Bone marrow (tissue), 2 donors: ENCODE measurements at places on chromosomes 12 and 14.

DNA sequence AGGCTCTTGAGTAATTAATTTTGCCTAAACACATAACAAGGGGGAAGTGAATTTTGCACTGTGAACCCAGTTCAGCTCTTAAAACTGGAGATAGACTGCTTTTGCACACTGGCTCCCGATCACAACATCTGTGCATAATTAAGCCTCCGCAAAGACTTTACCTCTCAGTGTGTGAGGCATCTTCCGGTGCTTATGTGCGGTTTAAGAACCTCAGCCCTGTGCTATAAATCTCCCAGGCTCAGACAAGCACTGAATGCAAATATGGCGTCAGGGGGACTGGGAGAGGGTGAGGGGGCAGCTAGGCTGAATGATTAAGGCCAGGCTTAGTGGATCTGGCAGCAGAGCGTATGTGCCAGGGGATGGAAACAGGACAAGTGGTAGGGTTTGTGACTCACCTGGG, 103.3 kb downstream of the ADCK1 start:
- no peak for DNase-seq

GRCh38 chr12:8681129-8681884, 16.5 kb upstream of the RIMKLB start:
- no peak for DNase-seq

DNA sequence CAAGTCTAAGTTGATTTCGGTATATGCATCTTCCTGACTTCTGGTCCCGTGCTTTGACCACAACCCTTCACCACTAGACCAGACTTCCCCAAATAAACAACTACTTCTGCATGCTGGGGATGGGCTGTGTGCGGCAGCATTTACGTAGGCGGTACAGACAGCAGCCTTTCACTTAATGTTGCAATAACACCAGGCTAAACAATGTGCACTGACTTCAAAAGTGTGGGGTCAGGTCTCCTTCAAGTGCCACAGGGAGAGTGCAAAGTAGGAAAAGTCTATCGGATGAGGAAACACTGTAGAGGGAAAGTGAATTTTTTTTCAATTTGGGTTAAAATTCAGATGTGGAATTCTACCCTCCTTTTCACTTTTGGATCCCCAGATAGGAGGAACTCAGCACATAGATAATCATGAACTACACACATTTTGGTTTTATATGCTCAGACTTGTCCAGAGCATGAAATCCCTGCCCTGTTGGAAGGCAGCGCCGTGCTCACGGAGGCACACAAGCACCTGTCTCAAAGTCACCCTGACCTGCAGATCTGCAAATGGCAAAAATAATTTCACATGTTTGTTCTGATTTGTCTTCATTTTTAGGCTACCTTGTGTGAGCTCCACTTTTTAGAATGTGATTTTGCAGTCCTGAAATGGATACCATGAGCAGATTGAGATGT, 3.6 kb upstream of the FOS start:
- peak; percentile 96 for DNase-seq

DNA sequence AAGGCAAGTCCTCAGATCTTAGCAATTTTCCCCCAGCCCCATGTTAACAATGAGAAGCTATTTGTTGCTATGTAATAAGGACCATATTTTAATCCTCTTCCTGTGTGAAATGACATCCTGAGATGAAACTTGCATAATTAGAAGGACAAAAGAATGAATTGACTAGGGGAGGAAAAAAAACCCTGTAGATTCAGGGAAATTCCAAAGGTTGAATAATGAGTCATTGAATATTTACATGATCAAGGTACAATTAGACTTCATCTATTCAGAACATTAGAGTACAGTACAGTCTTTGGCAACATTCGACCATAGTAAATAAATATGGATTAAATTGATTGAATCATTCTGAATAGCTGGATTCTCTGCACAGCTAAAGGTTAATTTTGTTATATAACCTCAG, 9.4 kb downstream of the MYBPC1 start:
- no peak for DNase-seq

DNA sequence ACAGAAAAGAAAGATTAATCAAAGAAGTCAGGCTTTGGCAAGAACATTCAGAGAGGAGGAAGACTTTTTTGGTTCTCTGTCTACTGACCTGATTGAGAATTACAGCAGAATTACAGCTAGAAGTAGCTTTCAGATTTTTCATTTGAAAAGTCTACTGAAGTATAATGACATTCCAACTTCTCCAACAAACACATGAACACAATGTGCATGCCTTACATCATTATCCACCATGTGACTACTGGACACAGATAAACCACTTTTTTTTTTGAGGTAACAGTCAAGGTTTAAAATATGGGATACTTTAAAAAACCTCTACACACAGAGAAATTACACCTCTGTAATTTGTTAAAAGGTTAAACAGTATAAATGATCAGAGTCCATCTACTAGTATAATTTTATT, 12.3 kb downstream of the BTBD7 start:
- DNase-seq, result no peak

- DNase-seq, result no peak
Measured at GRCh38 chr14:99733540-99734405, 49.7 kb downstream of the CYP46A1 start.

DNA sequence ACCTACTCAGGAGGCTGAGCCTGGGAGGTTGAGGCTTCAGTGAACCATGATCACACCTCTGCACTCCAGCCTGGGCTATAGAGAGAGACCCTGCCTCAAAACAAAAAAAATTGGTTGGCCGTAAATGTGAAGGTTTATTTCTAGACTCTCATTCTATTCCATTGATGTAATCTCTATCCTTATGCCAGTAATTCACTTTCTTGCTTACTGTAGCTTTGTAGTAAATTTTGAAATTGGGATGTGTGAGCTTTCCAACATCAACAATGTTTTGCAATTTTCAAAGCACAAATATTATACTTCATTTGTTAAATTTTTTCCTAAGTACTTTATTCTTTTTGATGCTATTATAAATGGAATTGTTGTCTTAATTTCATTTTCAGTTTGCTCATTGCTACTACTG, 24.6 kb downstream of the LIN52 start:
- DNase-seq, result no peak

DNA sequence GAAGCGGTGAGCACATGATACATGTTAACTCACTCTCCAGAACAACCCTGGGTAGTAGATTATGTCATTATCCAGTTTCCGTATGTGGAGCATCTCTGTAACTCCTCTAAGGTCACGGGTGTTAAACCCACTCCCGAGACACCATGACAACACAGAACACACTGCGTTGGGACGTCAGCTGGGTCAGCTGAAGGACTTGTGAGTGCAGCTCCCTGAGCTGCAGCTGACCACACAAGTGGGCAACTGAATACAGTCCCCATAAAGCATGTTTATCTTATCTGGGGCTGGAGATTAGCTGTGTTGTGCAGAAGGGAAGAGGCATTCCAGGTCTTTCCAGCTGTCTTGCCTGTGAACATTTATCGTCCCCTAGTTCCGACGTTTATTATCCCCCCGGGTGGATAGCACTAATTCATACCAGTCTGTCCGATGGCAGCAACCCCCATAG, 211.5 kb downstream of the CHST11 start:
- DNase-seq, result no peak

- no peak for DNase-seq
Measured at GRCh38 chr12:23795494-23795893, 154.0 kb downstream of the SOX5 start.
